ENCODE measurements at places on chromosomes 13 and 19.

DNA sequence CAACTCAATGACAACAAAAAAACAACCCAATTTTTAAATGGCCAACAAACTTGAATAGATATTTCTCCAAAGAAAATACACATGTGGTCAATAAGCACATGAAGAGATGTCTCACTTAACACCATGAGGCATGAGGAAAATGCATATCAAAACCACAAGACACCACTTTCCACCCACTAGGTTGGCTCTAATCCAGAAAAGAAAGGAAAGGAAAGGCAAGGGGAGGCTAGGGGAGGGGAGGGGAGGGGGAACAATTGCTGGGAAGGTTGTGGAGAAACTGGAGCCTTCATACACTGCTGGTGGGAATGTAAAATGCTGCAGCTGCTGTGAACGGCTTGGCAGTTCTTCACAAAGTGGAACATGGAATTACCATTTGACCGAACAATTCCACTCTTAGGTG, 854.3 kb downstream of the UQCRFS1 start:
- DNase-seq = no peak

GRCh38 chr13:21348488-21349120, 110.5 kb downstream of the ZDHHC20 start:
- no peak for DNase-seq

- DNase-seq = peak; percentile 93
These were observed 207.5 kb downstream of the KCNRG start for GRCh38 chr13:50222569-50223332.

DNA sequence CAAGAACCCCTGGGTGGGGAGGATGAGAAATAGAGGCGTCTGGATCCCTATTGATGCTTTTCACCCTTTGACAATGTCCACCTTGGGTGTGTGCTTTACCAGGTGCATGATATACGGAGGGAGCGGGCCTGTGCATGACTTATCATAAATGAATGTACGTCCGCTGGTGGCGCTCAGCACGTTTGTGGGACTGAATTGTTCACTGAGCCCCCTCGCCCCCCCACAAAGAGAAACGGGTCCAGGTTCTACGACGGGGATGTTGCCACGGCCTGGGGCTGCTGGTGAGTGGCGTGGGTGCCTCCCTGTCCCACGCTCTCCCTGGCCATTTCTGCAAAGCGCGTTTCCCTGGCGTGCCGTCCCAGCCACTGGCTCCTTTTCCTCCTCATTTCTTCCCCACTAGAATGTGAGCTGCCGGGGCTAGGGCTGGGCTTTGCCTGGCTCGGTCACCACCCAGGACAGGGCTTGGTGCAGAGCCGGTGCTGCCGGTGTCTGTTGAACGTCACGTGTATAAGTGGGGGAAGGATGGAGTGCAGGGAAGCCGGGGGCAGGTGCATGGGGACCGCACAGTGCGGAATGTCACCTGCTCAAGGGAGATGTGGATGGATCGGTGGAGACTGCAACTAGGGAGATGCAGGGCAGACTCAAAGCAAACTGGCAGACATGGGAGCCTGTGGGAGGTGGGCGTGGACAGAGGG, 21.6 kb downstream of the LRRC4B start:
- DNase-seq = no peak

- DNase-seq = no peak
These were observed 37.6 kb downstream of the POLR1D start for GRCh38 chr13:27659145-27659865.
